ENCODE measurements at places on chromosomes 1 and 21.

- no peak for DNase-seq
Measured at GRCh38 chr1:9356021-9356420, 63.3 kb downstream of the SPSB1 start.

DNA sequence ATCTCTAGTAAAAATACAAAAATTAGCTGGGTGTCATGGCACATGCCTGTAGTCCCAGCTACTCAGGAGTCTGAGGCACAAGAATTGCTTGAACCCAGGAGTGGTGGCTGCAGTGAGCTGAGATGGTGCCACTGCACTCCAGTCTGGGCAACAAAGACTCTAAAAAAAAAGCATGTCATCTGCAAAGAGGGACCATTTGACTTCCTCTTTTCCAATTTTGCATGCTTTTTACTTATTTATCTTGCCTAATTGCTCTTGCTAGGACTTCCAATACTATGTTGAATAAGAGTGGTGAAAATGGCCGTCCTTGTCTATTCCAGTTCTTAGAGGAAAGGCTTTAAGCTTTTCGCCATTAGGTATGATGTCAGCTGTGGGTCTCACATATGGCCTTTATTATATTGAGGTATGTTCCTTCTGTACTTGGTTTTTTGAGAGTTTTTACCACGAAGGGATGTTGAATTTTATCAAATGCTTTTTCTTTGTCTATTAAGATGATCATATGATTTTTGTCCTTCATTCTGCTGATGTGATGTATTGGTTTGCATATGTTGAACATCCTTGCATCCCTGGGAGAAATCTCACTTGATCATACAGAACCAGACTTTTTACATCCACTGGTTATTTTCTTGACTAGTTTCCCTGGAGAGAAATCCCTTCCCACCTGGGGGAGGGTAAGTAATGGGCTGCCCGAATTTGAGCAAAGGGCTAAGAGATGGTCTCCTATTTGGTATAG is 17.0 kb upstream of the RAP1GAP start:
- no peak for DNase-seq

DNA sequence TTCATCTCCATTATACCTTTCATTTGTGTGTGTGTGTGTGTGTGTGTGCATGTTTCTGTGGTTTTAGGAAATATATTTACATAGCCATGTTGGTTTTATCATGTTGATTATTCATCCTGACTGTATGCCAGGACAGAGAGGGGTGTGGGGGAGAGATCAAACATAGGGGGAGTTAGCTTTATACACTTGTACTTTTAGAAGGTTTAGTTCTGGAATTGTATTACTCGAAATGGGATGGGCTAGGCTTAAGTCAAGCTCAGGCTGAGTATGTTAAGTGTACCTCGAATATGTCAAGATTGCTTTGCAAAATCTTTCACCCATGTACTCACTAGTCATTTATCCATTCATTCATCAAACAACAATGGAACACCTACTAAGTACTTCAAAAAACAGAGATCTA is 123.3 kb downstream of the HMCN1 start:
- no peak for DNase-seq

GRCh38 chr1:229825042-229825441 is 199.0 kb downstream of the URB2 start:
- no peak for DNase-seq

DNA sequence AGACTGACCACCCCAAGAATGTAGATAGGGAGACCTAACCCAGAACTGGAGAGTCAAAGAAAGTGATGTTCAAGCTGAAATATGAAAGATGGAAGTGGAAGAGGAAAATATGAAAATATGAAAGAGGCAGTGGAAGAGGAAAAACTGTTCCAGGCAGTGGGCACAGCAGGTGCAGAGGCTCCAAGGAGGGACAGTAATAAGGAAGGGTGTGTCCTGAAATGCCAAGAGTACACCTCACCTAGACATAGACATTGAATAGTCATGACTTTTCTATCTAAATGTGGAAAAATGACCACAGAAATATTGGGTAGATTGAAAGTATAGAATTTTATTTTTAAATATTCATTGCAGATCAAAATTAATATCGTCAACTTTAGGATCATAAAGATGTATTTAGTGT is 161.7 kb upstream of the USP24 start:
- DNase-seq = no peak

GRCh38 chr21:45478115-45478801 is 64.0 kb downstream of the SLC19A1 start:
- DNase-seq = peak; percentile 81

DNA sequence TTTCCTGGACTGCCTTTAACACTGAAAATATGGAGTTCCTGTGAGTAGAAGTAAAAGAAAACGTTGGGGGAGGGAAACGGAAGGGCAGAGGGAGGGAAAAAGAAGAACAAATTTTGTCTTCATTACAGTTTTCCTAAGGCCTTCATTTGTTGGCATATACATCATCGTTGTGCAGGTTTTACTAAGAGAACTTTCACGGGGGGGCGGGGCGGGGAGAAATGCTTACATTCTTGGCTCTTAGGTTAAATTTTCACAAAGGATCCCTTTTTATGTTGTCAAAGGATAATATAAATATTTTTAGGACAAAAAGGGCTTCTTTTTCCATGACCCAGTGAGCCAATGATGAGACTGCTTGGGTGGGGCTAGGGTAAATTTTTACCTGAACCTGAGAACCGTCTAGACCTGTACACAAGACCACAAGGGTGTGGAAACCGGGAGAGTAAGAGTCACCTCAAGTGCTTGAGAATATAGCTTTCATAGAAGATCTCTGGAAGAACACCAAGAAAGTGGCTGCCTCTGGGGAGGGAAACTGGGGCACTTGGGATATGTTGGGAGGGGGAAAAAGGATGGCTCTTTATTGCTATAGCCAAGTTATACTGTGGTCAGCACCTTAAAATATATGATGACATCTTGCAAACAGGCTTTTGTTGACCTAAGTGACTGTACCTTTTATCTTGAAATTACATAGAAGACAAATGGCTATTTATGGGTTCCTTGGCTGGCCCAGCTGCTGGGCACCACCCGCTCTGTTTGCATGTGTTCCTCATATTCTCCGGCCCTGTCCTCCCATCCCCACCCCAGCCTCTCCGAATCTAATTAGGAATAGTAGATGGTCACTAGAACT is 2.0 kb upstream of the UTP25 start:
- no peak for DNase-seq

DNA sequence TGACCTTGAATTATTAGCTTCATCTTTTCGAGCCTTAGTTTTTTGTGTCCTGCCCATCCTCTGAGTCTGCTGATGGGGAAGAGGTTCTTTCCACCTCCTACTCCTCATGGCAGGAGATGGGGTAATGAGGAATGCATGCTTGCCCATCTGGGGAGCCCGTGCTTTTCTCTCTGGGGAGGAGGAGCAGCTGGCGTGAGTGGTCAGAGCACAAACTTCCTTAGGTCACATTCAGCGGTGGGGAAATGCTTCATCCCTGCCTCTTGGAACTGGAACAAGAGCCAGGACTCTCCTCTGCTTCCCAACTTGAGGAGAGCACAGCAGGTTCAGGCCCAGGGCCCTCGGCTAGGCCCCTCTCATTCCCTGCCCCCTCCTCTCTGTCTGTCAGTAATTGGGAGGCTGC is 155.0 kb downstream of the PCNX2 start:
- DNase-seq = no peak

DNA sequence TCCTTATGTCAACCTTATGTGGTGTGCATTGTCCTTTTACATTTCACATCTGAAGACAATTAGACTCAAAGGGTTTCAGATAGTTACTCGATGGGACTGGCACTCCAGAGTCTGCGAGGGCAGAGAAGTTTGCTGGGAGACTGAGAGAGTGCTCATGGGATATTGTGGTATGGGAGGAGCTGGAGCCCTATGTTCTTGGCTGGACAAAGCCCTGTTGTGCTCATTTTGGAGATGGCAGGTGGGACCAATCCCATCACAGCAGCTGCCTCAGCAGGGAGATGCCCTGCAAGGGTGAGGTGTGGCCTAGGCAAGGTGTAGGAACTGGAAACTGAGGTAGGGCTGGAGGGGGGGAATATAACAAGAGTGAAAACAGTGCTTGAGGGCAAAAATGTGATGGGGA is 43.5 kb upstream of the CRNN start:
- no peak for DNase-seq

DNA sequence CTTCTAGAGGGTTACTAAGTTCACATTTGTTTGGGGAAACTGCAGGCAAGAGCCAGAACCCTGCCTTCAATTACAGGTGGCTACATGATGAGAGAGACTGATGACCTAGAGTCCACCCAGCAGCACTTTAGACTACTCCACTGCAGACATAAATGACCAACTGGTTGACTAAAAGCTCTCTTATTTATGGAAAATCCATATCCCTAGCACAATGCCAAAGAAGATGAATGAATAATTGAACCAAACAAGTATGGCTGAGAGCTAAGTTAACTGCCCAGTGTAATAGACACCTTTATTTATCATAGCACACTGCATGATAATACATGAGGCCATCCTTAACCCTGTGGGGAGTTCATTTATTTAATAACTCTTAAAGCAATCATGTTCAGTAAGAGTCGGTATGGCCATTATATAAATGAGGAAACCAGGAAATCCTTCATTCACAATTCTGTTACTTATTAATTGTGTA is 60.4 kb downstream of the IL12RB2 start:
- no peak for DNase-seq

Data from NCI-H1092 treated with DMSO at 0.1 percent for 48 hours (cell line).